Endothelial cell (in vitro differentiated cells): ENCODE measurements at places on chromosomes 7 and 10. TPM values are rescaled to one million over a fixed set of nuclear protein-coding genes. Genes with fewer than 3 reads are reported as not detected.

GRCh38 chr10:81957976-81958375 lies 83.0 kb downstream of the NRG3 start:
- H3K36me3 ChIP-seq = no peaks in the 10 kb centered on the region
- no peak overlapping the region for H3K4me3 ChIP-seq
- H3K27me3 ChIP-seq = peaks cover under 1% of the 10 kb centered on the region
- peak overlapping the region; percentile 36 for H3K27ac ChIP-seq
- DNase-seq = no peak

Gene PNLIPRP1
- not detected for total RNA-seq

DNA sequence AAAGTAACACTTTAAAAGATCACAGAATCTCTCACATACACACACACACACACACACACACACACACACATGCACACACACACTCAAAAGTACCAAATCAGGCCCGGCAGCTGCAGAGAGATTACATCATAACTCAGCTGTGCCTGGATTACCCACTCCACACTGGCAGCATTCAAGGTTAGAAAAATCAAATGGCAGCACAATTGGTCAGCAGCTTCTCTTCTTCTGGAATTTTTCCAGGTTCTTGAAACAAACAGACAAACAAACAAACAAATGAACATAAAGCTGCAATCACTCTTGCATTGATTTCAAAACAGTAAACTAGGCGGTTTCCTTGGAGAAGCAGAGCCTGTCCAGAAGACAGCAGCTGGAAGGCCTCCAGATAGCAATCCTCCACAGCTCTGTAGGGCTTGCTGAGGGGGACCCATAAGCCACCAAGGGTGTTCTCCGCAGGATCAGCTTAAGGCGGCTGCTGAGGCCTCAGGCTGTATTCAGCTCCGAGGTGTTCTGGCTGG lies 24.5 kb upstream of the FAM133B start:
- H3K27ac ChIP-seq = no peak overlapping the region
- no peak for DNase-seq
- H3K27me3 ChIP-seq = no peaks in the 10 kb centered on the region
- peaks cover 8% of the 10 kb centered on the region for H3K4me1 ChIP-seq
- peaks cover 3% of the 10 kb centered on the region for H3K36me3 ChIP-seq

Gene LRRC18
- not detected for total RNA-seq

- H3K27me3 ChIP-seq = peaks cover 9% of the 10 kb centered on the region
- peak overlapping the region; percentile 99 for H3K27ac ChIP-seq
- peaks cover 29% of the 10 kb centered on the region for H3K36me3 ChIP-seq
- peaks cover 60% of the 10 kb centered on the region for H3K4me1 ChIP-seq
- H3K4me3 ChIP-seq = peak overlapping the region; percentile 97
Measured at GRCh38 chr10:114821915-114822443, 399 bp downstream of the FHIP2A start.

DNA sequence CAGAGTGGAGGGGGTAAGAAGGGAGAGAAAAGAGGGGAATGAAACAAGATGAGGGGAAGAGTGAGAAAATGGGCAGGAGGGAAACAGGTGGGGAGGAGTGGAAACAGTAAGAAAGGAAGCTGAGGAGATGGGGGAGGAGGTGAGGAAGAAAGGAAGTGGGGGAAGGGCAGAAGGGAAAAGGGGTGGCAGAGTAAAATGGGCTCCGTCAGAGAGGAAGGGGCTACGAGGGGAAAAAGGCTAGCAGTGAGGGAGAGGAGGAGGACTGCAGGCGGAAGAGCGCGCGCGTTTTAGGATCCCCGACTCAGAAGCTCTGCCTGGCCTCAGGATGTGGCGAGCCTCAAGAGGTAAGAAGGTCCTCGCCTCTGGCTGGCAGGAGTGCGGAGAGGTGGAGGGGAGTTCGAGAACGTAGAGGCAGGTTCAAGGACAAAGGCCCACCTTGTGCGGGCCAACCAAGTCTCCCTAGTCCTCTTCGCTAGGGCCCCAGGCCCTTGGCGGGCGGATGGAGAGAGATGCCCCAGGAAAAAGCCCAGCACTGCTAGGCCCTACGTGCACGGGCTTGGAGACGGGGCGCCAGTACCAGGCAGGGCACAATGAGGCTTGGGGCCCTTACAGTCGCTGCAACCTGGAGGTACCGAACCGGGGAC lies 5.8 kb upstream of the NKX2-3 start:
- no peak for DNase-seq
- peaks cover 8% of the 10 kb centered on the region for H3K36me3 ChIP-seq
- peaks cover 9% of the 10 kb centered on the region for H3K27me3 ChIP-seq

- H3K27me3 ChIP-seq = no peaks in the 10 kb centered on the region
- H3K4me3 ChIP-seq = no peak overlapping the region
- no peak for DNase-seq
- H3K27ac ChIP-seq = no peak overlapping the region
- H3K4me1 ChIP-seq = no peaks in the 10 kb centered on the region
Measured at GRCh38 chr10:15651175-15651574, 68.5 kb downstream of the ITGA8 start.

Gene TMEM139
- total RNA-seq = 0.23 TPM

GRCh38 chr7:120400806-120401455 lies 128.0 kb downstream of the KCND2 start:
- no peak for DNase-seq
- no peak overlapping the region for H3K4me3 ChIP-seq
- peak overlapping the region; percentile 61 for H3K27ac ChIP-seq
- H3K4me1 ChIP-seq = peaks cover 23% of the 10 kb centered on the region

DNA sequence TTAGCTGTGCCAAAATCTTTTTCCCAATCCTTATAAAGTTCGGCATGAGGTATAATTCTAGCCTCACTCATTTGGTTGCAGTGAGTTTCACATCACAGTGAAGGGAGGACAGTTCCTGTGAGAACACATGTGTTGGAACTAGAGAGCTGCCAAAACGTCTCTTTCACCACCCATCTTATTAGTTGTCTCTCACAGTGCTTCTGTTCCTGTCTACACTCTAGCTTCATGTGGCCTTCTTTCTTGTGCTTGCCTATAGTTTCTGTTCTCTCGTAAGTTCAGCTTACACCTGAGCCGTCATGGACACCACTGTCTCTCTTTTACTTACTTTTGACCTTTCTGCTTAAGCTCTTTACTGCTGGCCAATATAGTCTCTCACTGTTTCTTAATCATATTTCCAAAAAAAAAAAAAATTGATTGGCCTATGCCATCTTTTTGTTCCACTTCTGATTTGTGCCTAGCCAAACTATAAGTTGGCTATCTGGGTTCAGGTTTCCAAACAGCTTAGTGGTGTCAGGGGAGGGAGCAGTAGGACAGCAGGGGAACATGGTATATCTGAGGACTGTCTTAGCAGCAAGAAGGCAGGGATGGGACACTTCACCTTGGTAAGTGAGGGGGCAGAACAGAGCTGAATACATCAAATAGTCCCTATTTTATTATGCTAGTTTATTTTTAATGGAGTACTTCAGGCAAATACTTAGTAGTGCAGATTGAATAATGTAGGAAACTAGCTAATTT lies 38.0 kb downstream of the ZNRF2 start:
- no peak overlapping the region for H3K27ac ChIP-seq
- no peak overlapping the region for H3K4me3 ChIP-seq
- H3K36me3 ChIP-seq = no peaks in the 10 kb centered on the region
- DNase-seq = no peak
- peaks cover 6% of the 10 kb centered on the region for H3K4me1 ChIP-seq
- no peaks in the 10 kb centered on the region for H3K27me3 ChIP-seq

Gene MRLN
- total RNA-seq = not detected

- H3K4me3 ChIP-seq = no peak overlapping the region
- H3K27ac ChIP-seq = no peak overlapping the region
- H3K36me3 ChIP-seq = peaks cover 8% of the 10 kb centered on the region
- H3K4me1 ChIP-seq = no peaks in the 10 kb centered on the region
- peaks cover 5% of the 10 kb centered on the region for H3K27me3 ChIP-seq
Measured at GRCh38 chr7:17362439-17363105, 64.1 kb downstream of the AHR start.

- H3K36me3 ChIP-seq = no peaks in the 10 kb centered on the region
- DNase-seq = no peak
- H3K4me3 ChIP-seq = no peak overlapping the region
- H3K27ac ChIP-seq = no peak overlapping the region
- no peaks in the 10 kb centered on the region for H3K4me1 ChIP-seq
Measured at GRCh38 chr7:28530803-28531175, 118.5 kb downstream of the CREB5 start.

- H3K27ac ChIP-seq = no peak within 1 kb of the TSS
- DNase-seq = peak; percentile 44
- H3K4me3 ChIP-seq = peak within 1 kb of the TSS; percentile 72
- peaks cover 9% of the 10 kb centered on the region for H3K4me1 ChIP-seq
Measured at GRCh38 chr7:88759230-88760135, at the start of gene ZNF804B. Gene ZNF804B, plus strand, starts transcription at chr7:88759700. Its CDS starts 277 bp downstream, at chr7:88759977.

- no peaks in the 10 kb centered on the region for H3K36me3 ChIP-seq
- H3K4me1 ChIP-seq = no peaks in the 10 kb centered on the region
- H3K4me3 ChIP-seq = no peak overlapping the region
- DNase-seq = no peak
- no peaks in the 10 kb centered on the region for H3K27me3 ChIP-seq
- no peak overlapping the region for H3K27ac ChIP-seq
Measured at GRCh38 chr10:43884501-43885105, 235.9 kb upstream of the ZNF32 start.

Gene CNNM1
- 0.08 TPM for total RNA-seq

DNA sequence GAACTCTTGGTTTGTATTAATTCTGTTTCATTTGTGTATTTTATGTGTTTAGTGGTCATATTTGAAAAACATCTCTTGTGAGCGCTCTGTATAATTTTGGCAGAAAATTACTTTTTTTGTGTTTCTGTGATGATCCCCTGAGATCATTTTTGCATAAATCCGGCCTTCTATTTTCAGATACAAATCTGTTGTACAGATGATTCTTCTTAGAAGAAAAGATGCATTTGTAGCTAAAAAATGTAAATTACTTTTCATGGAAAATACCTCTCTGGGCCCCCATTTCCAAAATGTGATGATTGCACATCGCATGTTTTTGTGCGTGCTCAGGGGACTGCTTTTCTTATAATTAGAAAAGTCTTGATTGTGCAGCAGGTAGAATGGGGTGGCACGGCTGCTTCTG lies 395.4 kb downstream of the LRMDA start:
- no peaks in the 10 kb centered on the region for H3K36me3 ChIP-seq
- no peak for DNase-seq
- H3K27ac ChIP-seq = no peak overlapping the region
- no peaks in the 10 kb centered on the region for H3K4me1 ChIP-seq

DNA sequence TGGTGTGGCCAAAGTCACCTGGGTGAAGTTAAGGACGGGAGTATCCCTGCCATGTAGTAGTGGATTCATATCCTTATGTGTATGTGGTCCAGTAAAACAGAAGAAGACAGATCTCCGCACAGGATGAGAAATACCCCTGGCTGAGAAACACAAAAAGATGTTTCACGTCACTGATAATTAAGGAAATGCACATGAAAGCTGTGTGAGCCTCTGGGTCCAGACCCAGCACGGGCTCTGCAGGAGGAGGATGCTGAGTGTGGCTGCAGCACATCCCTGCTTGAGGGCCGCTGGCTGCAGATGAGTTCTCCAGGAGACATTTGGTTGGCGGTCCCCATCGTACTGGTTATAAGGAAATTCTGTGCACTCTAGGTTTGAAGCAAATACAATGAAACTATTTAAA lies 8.2 kb upstream of the SUN1 start:
- peak overlapping the region; percentile 7 for H3K4me3 ChIP-seq
- peaks cover 18% of the 10 kb centered on the region for H3K36me3 ChIP-seq
- no peak for DNase-seq
- peaks cover 50% of the 10 kb centered on the region for H3K4me1 ChIP-seq

DNA sequence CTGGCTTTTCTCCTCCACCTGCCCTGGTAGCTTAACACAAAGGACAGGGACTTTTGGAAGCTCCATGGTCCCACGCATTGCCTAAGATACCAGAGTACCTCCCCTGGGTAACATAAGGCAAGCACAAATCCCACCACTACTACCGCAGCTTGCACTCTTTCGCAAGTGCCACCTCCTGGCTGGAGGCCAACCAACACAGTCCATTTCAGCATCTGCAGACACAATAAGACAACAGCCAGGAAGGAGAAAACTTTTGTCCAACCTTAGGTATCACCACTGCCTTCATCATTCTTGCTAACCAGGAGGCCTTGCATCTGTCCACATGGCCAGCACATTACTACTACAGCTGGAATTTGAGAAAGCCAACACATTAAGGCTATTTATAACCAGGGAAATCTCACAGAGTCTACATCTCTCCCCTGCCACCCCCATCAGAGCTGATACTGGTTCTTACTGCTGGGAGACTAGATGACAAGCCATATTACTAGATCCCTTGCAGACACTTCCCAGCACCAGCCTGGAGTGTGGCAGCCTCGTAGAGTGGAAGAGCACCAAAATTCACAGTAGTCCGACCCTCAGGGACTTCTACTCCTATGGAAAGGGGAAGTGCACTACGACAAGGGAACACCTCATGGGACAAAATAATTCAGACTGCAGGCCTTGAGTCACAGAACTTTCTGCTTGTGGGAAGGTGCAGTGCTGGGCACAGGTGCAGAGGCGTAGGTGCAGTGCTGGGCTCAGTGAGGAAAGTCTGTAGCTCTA lies 39.8 kb upstream of the CDK13 start:
- no peak for DNase-seq
- no peaks in the 10 kb centered on the region for H3K27me3 ChIP-seq
- H3K4me3 ChIP-seq = no peak overlapping the region
- H3K4me1 ChIP-seq = no peaks in the 10 kb centered on the region
- H3K36me3 ChIP-seq = peaks cover 6% of the 10 kb centered on the region

DNA sequence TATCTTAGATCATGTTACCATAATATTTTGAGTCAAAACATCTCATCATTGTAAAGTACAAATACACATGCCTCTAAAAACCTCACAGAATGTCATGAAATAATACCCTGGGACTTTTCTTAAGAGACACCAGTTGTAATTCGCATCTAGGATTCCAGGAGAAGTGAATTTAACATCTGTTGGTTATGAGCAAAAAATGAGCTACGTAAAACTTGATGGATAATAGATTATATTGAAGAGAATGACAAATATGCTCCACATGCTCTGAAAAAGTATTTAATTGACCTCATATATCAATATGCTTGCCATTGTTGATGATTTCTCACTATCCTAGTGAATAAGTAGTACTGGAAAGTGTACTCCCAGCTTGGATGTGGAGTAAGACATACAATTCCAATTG lies 227.0 kb downstream of the BBS9 start:
- H3K27me3 ChIP-seq = no peaks in the 10 kb centered on the region
- H3K36me3 ChIP-seq = no peaks in the 10 kb centered on the region
- no peak for DNase-seq
- peaks cover 25% of the 10 kb centered on the region for H3K4me1 ChIP-seq
- no peak overlapping the region for H3K4me3 ChIP-seq

DNA sequence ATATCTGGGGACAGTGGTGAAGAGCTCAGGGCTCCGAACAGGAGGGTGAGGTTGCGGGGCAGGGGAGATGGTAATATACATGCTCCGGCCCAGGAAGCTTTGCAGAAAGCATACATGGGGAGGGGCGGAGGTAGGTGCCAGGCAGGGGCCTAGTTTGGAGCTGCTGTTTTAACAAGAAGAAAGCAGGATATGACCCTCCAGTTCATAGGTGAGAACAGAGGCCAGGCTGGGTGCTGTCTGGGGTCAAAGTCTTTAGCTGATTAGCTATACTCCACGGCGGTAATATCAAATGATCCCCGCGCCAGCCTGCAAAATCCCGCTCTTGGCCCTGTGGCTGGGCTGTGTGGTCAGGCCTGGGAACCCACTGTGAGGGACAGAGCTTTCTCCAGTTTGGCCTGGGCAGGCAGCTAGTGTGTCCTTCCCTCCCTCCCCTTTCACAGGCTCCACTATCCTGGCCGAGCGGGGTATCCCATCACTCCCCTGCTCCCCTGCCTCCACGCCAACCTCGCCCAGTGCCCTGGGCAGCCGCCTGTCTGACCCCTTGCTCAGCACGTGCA lies 95.6 kb downstream of the NEURL1 start:
- no peak overlapping the region for H3K27ac ChIP-seq
- H3K4me1 ChIP-seq = peaks cover 7% of the 10 kb centered on the region
- no peak for DNase-seq
- H3K27me3 ChIP-seq = peaks cover 20% of the 10 kb centered on the region
